ENCODE measurements at places on chromosomes 13 and 19.

- DNase-seq: no peak
Observed at GRCh38 chr19:40163541-40164129, 27.6 kb upstream of the MAP3K10 start.

- no peak for DNase-seq
Observed at GRCh38 chr13:45518525-45519245, 53.9 kb downstream of the COG3 start.

DNA sequence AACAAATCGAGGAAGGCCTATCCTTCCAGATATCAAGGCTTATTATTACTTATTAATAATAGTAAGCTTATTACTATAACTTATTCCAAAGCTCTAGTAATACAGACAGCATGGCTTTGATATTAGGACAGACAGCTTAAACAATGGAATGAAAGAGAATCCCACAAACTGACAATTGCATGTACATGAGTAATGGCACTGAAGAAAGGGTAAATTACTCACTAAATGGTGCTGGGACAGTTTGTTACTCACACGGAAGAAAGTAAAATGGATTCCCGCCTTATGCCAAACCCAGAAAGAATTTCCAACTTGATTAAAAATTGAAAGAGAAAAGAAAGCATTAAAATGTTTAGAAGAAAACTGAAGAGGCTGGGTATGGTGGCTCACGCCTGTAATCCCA is 60.3 kb downstream of the MIPEP start:
- DNase-seq: no peak

- no peak for DNase-seq
Observed at GRCh38 chr19:51691584-51692428, 1.3 kb upstream of the SPACA6 start.

- DNase-seq: no peak
Observed at GRCh38 chr19:39030854-39031367, 1.4 kb downstream of the FBXO27 start.

DNA sequence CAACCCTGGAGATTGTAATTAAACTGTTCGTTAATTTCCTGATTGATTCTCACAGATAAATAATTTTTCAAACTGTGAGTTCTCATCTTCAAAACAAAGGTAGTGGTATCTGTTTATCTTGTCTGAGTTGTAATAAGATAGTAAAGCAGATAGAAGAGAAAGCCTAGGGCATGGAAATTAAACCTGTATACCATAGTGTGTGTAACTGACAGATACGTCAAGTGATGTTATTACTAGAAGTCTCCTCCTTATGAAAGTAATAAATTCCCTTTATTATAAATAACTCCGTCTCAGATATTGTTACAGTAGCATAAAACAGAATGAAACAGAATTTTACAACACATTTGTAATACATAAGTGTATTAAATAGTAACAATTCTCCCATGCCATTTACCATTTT is 1065.1 kb downstream of the SLITRK1 start:
- DNase-seq: no peak

- DNase-seq: no peak
Observed at GRCh38 chr13:114111577-114111976, 20.8 kb downstream of the RASA3 start.

DNA sequence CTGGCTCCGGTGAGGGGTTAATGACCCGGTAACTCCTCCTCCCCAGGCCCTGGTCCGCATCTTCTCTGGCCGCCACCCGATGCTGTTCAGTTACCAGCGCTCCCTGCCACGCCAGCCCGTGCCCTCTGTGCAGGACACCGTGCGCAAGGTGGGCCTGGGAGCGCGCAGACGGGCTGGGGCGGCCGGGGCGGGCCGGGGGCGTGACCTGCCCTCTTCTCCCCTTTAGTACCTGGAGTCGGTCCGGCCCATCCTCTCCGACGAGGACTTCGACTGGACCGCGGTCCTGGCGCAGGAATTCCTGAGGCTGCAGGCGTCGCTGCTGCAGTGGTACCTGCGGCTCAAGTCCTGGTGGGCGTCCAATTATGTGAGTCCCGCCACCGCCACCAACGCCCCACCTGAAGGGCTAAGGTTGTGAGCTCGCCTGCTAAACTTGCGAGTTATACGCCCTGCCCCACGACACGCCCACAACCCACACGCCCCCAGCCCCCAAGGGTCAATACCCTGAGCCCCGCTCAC is 10.4 kb downstream of the CPT1C start:
- DNase-seq: no peak

DNA sequence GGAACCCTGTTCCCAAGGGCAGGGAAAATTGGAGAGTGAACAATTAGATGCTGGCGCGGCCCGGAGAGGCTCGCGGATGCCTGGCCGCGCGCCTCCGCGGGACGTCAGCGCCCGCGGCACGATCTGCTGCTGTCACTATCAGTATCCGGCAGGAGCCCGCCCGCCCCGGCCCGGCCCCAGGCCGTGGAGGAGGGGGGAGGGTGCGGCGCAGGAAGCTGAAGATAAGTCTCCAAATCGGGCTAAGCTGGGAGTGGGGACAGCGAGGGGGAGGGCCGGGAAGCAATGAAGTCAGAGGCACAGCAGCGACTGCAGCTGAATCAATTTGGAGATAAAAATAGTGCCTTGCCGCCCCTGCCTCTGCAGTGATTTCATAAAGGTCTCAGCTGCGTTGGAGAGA is 441.5 kb upstream of the KLF12 start:
- DNase-seq: peak; percentile 16

DNA sequence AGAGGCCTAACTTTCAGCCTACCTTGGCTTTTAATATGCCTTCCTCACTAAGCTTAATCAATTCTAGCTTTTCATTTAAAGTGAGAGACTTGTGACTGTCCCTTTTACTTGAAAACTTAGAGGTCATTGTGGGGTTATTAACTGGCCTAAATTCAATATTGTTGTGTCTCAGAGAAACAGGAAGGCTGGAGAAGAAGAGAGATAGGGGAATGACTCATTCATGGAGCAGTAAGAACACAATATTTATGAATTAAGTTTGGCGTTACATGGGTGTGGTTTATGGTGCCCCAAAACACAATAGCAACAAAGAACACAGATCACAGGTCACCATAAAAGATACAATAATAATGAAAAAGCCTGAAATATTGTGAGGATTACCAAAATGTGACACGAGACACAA is 612.1 kb downstream of the TBC1D4 start:
- no peak for DNase-seq

DNA sequence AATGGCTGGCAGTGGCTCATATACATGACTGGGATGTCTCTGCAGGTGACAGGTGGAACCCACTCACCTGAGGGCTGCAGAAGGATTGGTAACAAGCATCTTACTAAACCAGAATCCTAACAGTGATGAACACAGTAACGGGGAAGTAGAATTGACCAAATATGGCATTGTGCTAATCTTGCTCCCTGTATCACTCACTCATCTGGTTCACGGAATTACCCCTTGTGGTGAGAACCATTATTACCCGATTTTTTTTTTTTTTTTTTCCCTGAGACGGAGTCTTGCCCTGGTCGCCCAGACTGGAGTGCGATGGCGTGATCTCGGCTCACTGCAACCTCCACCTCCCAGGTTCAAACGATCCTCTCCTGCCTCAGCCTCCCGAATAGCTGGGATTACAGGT is 69.5 kb downstream of the PTPRS start:
- DNase-seq: no peak

GRCh38 chr19:48194041-48194843 is 23.8 kb downstream of the ZSWIM9 start:
- DNase-seq: no peak

- no peak for DNase-seq
Observed at GRCh38 chr13:48246102-48246501, 13.1 kb downstream of the ITM2B start.

DNA sequence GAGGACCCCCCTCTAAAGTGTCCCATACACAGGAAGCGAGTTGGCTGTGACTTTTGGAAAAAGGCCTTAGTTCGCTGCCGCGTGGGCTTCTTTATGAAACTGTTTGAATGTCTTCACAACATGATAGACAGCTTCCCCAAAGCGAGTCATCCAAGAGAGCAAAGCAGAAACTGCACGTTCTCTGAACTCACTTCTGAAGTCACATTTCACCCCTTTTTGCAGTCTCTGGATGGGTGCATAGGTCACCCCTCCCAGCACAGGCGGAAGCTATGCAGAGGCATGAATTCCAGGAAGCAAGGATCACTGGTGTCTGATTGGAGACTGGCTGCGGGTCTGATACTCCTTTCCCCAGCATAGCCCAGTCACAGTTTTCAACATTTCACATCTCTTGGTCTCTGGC is 10.6 kb downstream of the GPI start:
- DNase-seq: no peak

DNA sequence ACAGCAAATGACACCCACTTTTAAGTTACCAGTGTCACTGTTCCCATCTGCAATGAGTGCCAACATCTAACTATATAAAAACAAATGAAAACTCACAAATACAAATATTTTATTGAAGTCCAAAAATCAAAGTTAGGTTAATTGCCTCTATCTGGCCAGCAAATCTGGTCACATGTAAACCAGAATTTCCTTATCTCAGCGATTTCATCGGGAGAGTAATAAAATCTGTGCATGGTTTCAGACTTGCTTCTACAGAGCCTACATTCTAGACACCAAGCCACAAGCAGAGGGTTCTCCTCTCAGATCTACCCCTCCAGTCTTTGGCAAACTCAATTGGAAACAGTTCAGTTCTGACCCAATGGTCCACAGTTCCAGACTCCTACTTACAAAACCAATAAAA is 189.6 kb downstream of the ABCC4 start:
- no peak for DNase-seq

DNA sequence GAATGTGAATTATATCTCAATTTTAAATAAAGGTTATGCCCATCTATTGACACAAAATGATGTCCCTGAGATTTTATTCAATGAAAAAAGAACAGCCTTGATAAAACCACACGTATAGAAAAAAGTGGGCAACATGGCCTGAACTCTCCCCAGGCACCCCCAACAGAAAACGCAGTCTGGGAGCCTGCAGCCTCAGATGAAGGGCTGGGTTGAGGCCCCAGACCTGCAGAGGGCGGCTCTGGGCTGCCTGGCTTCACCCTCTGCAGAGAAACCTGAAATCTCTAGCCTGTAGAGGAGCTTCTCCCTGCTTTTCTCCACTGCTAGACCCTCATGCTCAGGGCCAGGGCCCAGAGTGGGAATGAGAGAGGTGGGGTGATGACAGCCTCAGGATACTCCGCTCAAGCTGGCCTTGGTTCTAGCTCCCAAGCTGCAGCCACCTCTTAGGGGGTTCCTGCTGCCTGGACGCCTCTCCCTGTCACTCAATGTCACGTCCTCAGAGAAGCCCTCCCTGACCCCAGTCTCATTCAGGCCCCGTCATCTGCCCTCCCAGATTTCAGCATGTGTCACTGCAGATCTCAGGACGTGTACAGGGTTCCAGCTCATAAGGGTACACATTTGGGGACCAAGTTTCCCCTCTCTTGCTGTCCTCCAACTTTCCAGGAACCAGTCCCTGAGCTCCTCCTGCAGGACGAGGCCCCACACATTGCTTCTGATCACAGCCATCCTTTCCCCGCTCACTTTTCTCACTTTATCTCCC is 1.8 kb downstream of the MBD3 start:
- DNase-seq: peak; percentile 52

- DNase-seq: no peak
Observed at GRCh38 chr19:6095760-6096159, 14.5 kb downstream of the RFX2 start.

- DNase-seq: no peak
Observed at GRCh38 chr13:99893567-99893966, 78.0 kb downstream of the ZIC5 start.

DNA sequence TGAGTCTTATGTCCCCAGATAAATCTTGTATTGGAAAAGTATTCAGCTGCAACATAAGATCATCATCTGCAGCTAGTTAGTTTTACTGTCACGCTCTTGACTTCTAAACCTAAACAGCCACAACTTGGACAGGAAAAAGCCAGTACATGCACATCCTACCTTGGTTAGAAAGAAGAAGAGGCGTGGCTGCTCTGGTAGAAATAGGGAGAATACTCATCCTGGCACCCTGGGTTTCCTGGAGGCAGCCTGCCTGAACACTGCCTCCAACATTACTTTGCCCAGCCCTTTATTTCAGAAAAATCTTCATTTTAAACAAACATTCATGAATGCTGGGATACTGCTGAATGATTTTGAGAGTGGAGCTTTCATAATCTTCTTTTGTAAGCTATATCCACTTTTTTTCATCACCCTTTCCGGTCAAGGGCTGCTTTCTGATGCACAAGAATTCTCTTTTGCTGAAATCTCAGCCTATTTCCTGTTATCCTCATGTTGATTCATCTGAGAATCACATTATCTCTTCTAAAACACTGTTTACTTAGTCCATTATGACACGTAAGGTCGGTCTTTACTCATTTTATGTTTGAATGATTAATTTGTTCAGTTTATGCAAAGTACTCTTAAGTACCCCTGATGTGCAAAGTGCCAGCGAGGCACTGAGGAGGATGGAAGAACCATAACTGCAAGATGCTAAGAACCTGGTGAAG is 55.2 kb downstream of the STARD13 start:
- DNase-seq: no peak

- no peak for DNase-seq
Observed at GRCh38 chr13:21537105-21537504, 66.9 kb downstream of the MICU2 start.

DNA sequence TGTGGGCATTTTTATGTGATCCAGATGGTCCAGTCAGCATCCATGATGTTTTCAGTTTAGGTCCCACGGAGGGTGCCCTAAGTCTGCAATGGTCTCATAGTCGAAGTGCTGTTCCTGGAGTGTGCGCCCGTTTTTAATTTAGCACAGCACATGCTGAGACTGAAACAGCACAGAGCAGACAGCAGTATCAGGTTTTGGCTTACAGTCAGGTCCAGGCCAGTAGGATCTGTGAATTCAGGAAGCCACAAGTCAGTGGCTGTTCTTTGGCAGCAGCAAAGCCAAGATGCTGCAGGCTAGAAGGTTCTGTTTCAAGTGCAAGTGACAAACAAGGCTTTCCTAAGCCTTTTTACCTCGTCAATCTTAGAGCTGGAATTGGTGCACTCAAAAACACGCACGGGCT is 18.3 kb downstream of the FBXO27 start:
- DNase-seq: no peak

- no peak for DNase-seq
Observed at GRCh38 chr13:27147530-27148170, 24.0 kb downstream of the USP12 start.

- no peak for DNase-seq
Observed at GRCh38 chr13:97226788-97227627, 4.9 kb downstream of the MBNL2 start.

- DNase-seq: no peak
Observed at GRCh38 chr19:39924952-39925351, 9.5 kb downstream of the FCGBP start.

GRCh38 chr19:34504273-34504808 is 22.8 kb downstream of the WTIP start:
- no peak for DNase-seq

GRCh38 chr19:40703029-40703755 is 12.7 kb upstream of the NUMBL start:
- no peak for DNase-seq

GRCh38 chr19:33767898-33768413 is 28.7 kb upstream of the KCTD15 start:
- DNase-seq: no peak

- DNase-seq: peak; percentile 71
Observed at GRCh38 chr13:35978607-35979316, 152.4 kb downstream of the DCLK1 start.

DNA sequence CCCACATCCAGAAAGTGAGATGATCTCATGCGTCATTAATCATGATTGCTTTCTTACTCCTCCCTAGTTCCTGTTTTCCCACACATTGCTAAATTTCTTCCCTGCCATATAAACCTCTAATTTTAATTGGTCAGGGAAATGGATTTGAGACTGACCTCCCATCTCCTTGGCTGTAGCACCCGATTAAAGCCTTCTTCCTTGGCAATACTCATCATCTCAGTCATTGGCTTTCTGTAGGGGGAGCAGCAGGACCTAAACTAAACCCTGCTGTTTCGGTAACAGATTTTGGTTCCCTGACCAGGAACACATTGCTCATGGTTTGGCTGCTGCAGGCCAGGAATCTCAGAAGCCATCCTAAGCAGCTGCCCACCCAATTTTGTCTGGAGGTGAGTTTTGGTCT is 61.7 kb downstream of the SPRYD7 start:
- DNase-seq: no peak

Data from NCI-H446 (cell line).